Inflammatory macrophage treated with lipopolysaccharide for 1 hour (primary cell): ENCODE measurements at places on chromosomes 12 and 14.

- DNase-seq: no peak
These were observed 183.0 kb downstream of the CALM1 start for GRCh38 chr14:90579816-90580215.

GRCh38 chr12:52539083-52539820, 13.7 kb downstream of the KRT71 start:
- DNase-seq: no peak

DNA sequence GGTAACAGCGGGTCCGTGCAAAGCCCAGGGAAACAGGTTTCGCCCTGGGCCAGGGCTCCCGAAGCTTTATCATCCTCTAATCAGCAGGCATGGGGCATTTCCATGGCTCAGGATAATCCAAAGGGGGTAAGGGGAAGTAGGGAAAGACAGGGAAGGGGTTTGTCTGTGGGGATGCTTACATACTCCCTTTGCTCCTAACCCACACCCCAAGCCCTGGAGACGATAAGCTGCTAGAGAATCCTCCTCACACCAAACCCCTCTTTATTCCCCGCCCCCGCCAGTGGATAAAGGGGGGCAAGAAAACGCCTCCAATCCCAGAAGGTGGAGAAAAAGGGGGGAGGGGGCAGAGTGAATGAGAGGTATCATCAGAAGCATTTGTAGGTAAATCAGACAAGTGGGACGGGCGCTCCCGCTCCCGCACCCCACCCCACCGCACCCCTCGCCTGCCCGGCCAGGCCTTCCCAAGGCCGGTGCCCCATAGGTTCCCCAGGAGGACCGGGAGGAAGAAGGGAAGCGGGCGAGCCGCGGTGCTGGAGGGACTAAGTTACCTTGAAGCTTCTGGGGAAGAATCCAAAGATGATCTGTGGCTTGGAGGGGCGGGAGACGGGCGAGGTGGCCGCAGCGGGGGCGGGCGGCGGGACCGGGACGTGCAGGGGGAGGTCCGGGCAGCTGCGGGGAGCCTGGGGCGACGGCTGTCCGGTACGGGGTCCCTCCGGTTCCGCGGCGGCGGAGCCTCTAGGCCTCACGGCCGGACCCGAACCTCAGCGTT, 762 bp downstream of the PPP2R5E start:
- DNase-seq: peak; percentile 13

DNA sequence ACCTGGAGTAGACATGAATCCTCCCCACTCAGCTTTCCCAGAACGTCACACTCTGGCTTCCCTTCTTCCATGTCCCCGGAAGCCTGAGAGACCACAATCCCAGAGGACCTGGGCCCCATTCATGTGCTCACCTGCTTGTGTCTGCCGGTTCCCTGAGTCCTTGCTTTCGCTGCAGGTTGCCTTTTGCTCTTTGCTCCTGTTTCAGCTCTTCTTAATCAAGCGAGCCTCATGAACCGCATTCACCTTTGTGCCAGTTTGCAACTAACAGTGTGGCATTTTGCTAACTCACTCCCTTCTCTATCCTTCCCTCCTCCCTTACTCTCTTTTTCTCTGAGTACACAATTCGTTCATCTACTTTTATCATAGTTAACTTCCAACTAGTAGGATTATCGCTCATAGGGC, 23.1 kb downstream of the ENTPD5 start:
- DNase-seq: no peak

DNA sequence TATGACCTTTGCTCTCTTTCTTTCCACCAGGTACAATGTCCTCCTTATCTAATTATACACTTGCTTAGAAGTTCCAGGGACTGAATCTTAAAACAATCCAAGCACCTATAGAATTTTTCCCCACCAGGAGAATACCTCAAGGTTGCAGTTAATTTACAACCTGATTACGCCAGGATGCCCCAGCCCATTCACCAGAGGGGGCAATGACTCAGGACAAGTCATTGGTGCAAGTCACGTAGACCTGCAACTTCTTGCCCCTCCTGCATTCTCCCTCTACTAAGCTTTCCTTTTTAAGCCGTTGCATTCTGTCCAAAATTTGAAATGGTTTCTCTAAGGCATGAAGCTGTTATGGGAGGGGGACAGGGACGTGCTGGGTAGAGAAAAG, 111.1 kb upstream of the SCAF11 start:
- DNase-seq: no peak
